Cardiac muscle cell (in vitro differentiated cells and primary cell): ENCODE measurements at places on chromosomes 2 and 18.

- no peaks in the 10 kb centered on the region for H3K4me1 ChIP-seq
- H3K36me3 ChIP-seq: no peaks in the 10 kb centered on the region
- no peaks in the 10 kb centered on the region for H3K27me3 ChIP-seq
- no peak overlapping the region for H3K27ac ChIP-seq
- no peak for DNase-seq
These were observed 69.2 kb downstream of the MARCHF4 start for GRCh38 chr2:216302981-216303676.

- DNase-seq: no peak
- peaks cover 4% of the 10 kb centered on the region for H3K4me1 ChIP-seq
These were observed 218.7 kb downstream of the PAX3 start for GRCh38 chr2:222080141-222080540.

- peak overlapping the region; percentile 20 for H3K27ac ChIP-seq
- peak; percentile 7 for DNase-seq
- peaks cover 6% of the 10 kb centered on the region for H3K4me1 ChIP-seq
- no peak overlapping the region for H3K4me3 ChIP-seq
These were observed 24.6 kb downstream of the THAP4 start for GRCh38 chr2:241612156-241613016.

- no peak for DNase-seq
- H3K4me3 ChIP-seq: no peak overlapping the region
- no peak overlapping the region for H3K27ac ChIP-seq
- no peaks in the 10 kb centered on the region for H3K27me3 ChIP-seq
- no peaks in the 10 kb centered on the region for H3K36me3 ChIP-seq
- H3K4me1 ChIP-seq: no peaks in the 10 kb centered on the region
These were observed 345.3 kb upstream of the CDH2 start for GRCh38 chr18:28522236-28522635.

GRCh38 chr2:27294928-27295327 is 12.7 kb downstream of the TRIM54 start:
- no peaks in the 10 kb centered on the region for H3K27me3 ChIP-seq
- no peaks in the 10 kb centered on the region for H3K36me3 ChIP-seq
- H3K4me1 ChIP-seq: peaks cover 21% of the 10 kb centered on the region
- no peak for DNase-seq
- no peak overlapping the region for H3K4me3 ChIP-seq

GRCh38 chr2:4674007-4674406 is 970.6 kb downstream of the DCDC2C start:
- H3K36me3 ChIP-seq: no peaks in the 10 kb centered on the region
- H3K4me3 ChIP-seq: no peak overlapping the region
- no peaks in the 10 kb centered on the region for H3K4me1 ChIP-seq
- H3K27me3 ChIP-seq: no peaks in the 10 kb centered on the region
- DNase-seq: no peak

GRCh38 chr2:25109822-25110221 is 58.6 kb downstream of the POMC start:
- H3K4me1 ChIP-seq: no peaks in the 10 kb centered on the region
- H3K36me3 ChIP-seq: no peaks in the 10 kb centered on the region
- no peak overlapping the region for H3K4me3 ChIP-seq
- H3K27me3 ChIP-seq: no peaks in the 10 kb centered on the region

DNA sequence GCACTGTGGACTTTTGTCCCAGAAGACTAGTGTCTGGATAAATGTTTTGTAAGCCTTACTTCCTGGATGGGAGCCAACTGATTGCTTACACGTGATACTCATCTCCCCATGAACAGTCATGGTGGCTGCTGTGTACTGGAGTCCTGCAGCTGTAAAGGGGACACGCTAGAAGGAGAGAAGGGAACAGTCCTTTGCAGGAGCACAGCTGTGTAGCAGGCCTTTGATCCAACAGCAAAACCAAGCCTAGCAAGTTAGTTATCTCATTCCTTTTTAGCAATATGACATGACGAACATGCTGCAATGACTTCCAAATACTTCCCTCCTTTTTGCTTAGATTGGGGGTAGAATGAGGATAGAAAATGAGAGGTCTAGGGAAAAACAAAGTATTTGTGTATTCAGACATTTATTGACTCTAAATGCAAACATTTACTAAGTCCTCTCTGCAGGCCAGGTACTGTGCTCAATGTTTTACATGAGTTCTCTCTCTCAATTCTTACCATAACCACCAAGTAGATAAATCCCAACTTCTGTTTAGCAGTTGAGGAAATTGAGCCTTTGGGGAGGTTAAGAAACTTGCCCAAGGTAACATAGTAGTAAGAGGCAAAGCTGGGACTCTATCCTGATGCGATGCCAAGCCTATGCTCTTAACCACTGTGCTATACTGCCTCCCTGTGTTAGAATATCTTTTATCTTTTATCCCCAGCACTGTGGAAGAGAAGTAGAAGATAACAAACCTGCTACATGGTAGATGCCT is 55.4 kb upstream of the CD28 start:
- DNase-seq: no peak
- H3K4me1 ChIP-seq: no peaks in the 10 kb centered on the region
- no peak overlapping the region for H3K27ac ChIP-seq

- no peaks in the 10 kb centered on the region for H3K27me3 ChIP-seq
- H3K4me1 ChIP-seq: peaks cover 8% of the 10 kb centered on the region
- DNase-seq: no peak
- H3K4me3 ChIP-seq: no peak overlapping the region
- H3K36me3 ChIP-seq: no peaks in the 10 kb centered on the region
- H3K27ac ChIP-seq: no peak overlapping the region
These were observed 2.9 kb upstream of the COQ10B start for GRCh38 chr2:197450465-197450864.

DNA sequence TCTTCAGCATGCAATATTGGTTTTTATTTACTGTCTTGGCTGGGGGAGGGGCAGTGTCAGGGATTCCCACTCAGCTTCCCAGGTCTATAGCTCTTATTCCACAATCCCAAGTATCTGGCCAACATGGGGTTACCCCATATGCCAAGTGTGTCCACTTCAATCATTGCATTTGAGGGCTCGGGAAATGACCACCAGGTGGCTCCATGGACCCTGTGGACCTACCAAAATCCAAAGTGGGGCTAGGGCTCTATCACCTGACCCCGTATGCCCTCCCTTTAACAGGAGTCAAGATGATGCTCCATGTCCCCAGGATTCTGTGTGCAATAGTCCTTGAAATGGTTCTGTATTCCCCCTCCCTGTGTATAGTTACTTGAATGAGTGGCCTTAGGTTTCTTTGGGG is 12.1 kb upstream of the TRAF3IP1 start:
- no peaks in the 10 kb centered on the region for H3K27me3 ChIP-seq
- no peaks in the 10 kb centered on the region for H3K36me3 ChIP-seq
- no peak overlapping the region for H3K4me3 ChIP-seq
- no peak for DNase-seq
- no peak overlapping the region for H3K27ac ChIP-seq

DNA sequence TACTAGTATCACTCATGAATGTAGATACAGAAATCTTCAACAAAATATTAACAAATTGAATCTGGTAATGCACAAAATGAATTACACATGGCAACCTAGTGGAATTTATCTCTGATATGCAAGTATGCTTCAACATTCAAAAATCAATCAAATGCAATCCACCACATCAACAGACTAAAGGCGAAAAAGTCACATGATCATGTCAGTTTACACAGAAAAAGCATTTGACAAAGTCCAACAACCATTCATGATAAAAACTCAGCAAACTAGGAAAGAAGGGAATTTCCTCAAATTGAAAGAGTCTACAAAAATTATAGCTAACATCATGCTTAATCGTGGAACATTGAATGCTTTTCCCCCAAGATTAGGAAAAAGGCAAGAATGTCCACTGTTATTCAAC is 150.5 kb upstream of the BCL2L11 start:
- H3K27me3 ChIP-seq: no peaks in the 10 kb centered on the region
- H3K4me3 ChIP-seq: no peak overlapping the region
- H3K36me3 ChIP-seq: no peaks in the 10 kb centered on the region
- H3K4me1 ChIP-seq: no peaks in the 10 kb centered on the region

DNA sequence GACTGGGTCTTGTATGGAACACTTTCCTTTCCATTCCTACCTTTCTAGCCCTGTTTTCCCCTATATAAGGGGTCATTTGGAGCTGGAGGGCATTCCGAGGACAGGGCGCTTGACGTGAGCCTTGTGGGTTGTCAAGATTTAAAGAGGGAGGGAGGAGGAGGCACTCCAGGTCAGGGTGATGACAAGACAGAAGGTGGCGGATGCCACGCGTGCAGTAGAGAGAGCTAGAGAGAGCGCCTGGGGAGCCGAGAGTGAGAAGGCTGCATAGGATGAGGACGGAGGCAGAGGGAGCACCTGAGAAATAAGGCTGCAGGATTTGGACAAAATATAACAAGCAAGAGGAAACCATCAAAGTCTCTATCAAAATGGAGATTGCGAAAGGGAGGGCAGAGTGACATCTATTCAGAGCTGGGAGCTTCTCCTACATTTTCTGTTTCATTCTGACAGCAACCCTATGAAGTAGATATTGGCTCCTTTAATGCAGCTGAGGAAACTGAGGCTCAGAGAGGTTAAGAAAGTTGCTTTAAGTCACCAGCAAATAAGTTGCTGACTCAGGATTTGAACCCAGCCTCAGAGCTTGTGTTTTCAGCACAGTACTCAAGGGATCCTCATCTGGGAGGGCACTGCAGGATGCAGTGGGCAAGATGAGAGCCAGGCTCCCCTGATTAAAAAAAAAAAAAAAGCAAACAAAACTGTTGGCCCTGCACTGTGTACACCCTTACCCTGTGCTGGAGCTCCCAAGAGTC is 124.2 kb downstream of the MRO start:
- DNase-seq: peak; percentile 71
- no peaks in the 10 kb centered on the region for H3K27me3 ChIP-seq
- H3K36me3 ChIP-seq: no peaks in the 10 kb centered on the region
- H3K4me3 ChIP-seq: no peak overlapping the region
- H3K27ac ChIP-seq: no peak overlapping the region

GRCh38 chr18:154151-154550 is 4.2 kb upstream of the USP14 start:
- H3K4me3 ChIP-seq: no peak overlapping the region
- H3K27ac ChIP-seq: no peak overlapping the region
- H3K27me3 ChIP-seq: no peaks in the 10 kb centered on the region
- no peaks in the 10 kb centered on the region for H3K4me1 ChIP-seq
- no peaks in the 10 kb centered on the region for H3K36me3 ChIP-seq

GRCh38 chr2:78301166-78301789 is 724.2 kb upstream of the REG3G start:
- no peak overlapping the region for H3K4me3 ChIP-seq
- H3K27ac ChIP-seq: no peak overlapping the region
- DNase-seq: no peak
- no peaks in the 10 kb centered on the region for H3K27me3 ChIP-seq

DNA sequence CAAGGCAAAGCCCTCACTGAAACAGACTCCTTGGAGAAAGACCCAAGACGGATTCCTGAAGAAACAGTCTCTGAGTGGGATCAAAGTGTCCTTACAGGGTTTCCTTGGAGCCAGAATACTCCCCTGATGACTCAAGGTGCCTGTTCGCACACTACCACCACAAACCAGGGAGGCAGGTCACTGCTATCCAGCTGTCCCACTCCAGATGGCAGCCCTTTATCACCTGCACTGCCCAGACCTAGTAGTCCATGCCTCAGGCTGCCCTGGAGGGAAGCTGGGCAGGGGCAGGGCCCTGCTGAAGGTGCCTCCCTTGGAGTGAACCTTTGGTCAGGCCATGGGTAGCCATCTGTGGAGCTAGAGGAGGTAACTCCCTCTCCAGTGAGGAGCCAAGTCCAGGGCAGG is 34.1 kb downstream of the TRABD2A start:
- no peak overlapping the region for H3K27ac ChIP-seq
- H3K4me3 ChIP-seq: no peak overlapping the region
- H3K4me1 ChIP-seq: no peaks in the 10 kb centered on the region

GRCh38 chr2:22247466-22247865 is 1123.7 kb downstream of the TDRD15 start:
- no peaks in the 10 kb centered on the region for H3K27me3 ChIP-seq
- H3K36me3 ChIP-seq: no peaks in the 10 kb centered on the region
- DNase-seq: no peak

GRCh38 chr2:26671691-26672090 is 20.8 kb upstream of the KCNK3 start:
- H3K36me3 ChIP-seq: no peaks in the 10 kb centered on the region
- no peak for DNase-seq
- no peak overlapping the region for H3K4me3 ChIP-seq
- no peak overlapping the region for H3K27ac ChIP-seq
- no peaks in the 10 kb centered on the region for H3K27me3 ChIP-seq

DNA sequence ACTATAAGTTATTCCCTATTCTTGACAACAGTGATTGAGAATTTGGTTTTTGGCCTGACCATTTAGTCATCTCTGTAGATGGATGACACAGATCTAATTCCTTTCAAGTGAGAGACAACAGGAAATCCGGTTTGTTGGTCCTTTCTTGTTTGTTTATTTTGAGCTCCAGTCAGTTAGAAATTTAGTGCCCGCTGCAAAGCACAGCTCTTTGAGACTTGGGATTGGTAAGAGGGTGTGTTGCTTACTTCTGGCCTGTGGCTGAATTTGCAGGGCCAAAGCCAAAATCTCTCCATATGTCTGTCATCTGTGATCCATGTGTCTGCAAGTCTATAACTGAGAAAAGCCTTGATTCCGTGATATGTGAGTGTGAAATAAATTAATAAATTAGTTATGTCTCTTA is 74.3 kb downstream of the BIN1 start:
- no peaks in the 10 kb centered on the region for H3K36me3 ChIP-seq
- no peak for DNase-seq
- peaks cover 16% of the 10 kb centered on the region for H3K4me1 ChIP-seq
- H3K27ac ChIP-seq: no peak overlapping the region
- no peaks in the 10 kb centered on the region for H3K27me3 ChIP-seq
- no peak overlapping the region for H3K4me3 ChIP-seq

- no peak overlapping the region for H3K4me3 ChIP-seq
- H3K27ac ChIP-seq: no peak overlapping the region
- DNase-seq: no peak
- peaks cover 10% of the 10 kb centered on the region for H3K4me1 ChIP-seq
- no peaks in the 10 kb centered on the region for H3K27me3 ChIP-seq
These were observed 43.3 kb upstream of the AAK1 start for GRCh38 chr2:69686813-69687212.

DNA sequence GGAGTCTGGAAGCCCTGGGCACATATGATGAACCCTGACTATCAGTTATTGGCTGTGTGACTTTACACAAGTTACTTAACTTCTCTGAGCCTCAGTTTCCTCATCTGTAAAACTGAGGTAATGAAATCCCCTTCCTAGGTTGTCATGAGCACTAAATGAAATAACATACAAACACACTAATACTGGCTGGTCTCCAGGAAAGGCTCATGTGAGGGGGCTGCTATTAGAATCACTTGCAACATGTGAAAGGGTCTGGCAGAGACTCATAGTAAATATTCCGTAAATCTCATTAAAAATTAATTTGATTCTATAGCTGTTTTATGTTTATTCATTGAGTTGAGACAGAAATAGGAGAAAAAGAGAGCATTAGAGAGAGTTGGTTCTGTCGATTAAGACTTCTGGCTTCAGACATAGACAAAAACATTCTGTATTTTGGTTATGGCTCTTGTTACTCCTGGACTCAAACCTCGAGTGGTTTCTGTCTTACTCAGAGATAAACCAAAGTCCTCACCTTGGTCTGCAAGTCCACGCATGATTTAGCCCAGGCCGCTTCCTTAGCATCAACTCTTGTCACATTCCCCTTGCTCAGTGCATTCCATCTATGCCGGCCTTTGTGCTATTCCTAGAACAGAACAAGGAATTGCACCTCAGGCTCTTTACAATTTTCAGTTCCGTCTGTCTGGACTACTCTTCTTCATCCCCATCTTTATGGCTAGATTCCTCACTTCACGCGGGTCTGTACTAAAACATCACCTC is 139.1 kb downstream of the NXPH2 start:
- H3K27ac ChIP-seq: peak overlapping the region; percentile 64
- H3K4me1 ChIP-seq: peaks cover 24% of the 10 kb centered on the region
- no peak for DNase-seq
- H3K4me3 ChIP-seq: no peak overlapping the region
